ENCODE measurements at places on chromosomes 7 and 10.

GRCh38 chr7:139490130-139490529, 6.7 kb upstream of the KLRG2 start:
- peak; percentile 20 for DNase-seq

DNA sequence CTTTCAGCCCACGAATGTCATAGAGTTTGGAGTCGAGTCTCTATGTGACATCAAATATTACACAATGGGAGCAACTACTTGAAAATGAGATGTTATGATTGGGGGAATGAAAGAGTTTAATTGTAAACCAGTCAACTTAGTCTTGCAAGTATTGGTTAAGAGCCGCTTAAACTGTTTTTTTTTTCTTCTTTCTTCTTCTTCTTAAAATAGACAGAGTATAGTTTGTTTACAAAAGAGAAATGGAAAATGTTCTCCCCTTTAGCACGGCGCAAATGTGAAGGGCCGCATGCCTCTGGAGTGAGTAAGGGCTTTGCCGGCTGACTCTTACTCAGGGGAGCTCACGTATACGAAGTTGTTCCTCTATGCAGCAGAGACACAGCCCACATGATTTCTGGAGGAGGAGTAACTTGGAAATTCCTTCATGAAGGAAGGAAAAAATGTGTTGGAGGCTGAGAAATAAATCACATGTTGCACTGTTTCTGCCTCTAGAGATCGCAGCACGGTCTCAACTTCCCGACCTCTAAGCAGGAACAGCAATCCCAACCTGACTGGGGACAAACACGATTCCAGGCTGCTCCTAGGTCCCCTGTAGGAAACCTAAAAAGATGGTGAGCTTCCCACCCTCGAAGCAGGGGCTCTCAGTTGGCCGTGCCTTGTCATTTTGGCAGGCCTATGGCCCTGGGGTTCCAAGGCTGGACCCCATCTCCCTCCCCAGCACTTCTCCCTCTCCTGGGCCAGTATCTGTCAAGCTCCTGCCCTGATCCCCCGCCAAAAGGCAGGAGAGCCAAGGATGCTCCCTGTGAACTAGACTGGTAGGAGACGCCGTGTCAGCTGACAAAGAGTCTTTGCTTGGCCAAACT, 44.8 kb downstream of the MYOF start:
- DNase-seq: peak; percentile 73

GRCh38 chr10:92662848-92663247, 26.9 kb upstream of the HHEX start:
- no peak for DNase-seq

- peak; percentile 42 for DNase-seq
Measured at GRCh38 chr10:62380016-62380415, 5.8 kb downstream of the ZNF365 start.

GRCh38 chr10:3780021-3780770, 4.8 kb downstream of the KLF6 start:
- DNase-seq: no peak

Data from NCI-H510A treated with DMSO at 0.1 percent for 48 hours (cell line).